HCT116 (cell line): ENCODE measurements at places on chromosomes 4 and X. TPM values are rescaled to one million over a fixed set of nuclear protein-coding genes. Genes with fewer than 3 reads are reported as not detected.

CSAG3 gene
- total RNA-seq: 44.1 TPM

CENPI gene
- 15.3 TPM for total RNA-seq

POU3F4 gene
- total RNA-seq: not detected

ZNF157 gene
- total RNA-seq: not detected

RHOXF2B gene
- total RNA-seq: not detected

PHKA2 gene
- total RNA-seq: 23.8 TPM

PCDH19 gene
- 0.32 TPM for total RNA-seq

DDIT4L gene
- total RNA-seq: 7.0 TPM

TNIP3 gene
- total RNA-seq: not detected

SLC6A14 gene
- total RNA-seq: 0.05 TPM

ADGRL3 gene
- total RNA-seq: not detected

FGFR3 gene
- total RNA-seq: 31.7 TPM

ZNF711 gene
- 6.1 TPM for total RNA-seq

CLDN34 gene
- not detected for total RNA-seq

HHIP gene
- total RNA-seq: not detected

PDE5A gene
- 5.0 TPM for total RNA-seq

RIPPLY1 gene
- 0.27 TPM for total RNA-seq

MAGEA6 gene
- total RNA-seq: 0.57 TPM

GASK1B gene
- 1.3 TPM for total RNA-seq

CSN1S1 gene
- not detected for total RNA-seq

DCX gene
- not detected for total RNA-seq

STK32B gene
- not detected for total RNA-seq

SSX4B gene
- total RNA-seq: not detected

ELF2 gene
- total RNA-seq: 28.2 TPM

WDFY3 gene
- 39.9 TPM for total RNA-seq

RASGEF1B gene
- 0.25 TPM for total RNA-seq

GYPE gene
- total RNA-seq: not detected

GRPR gene
- total RNA-seq: 0.15 TPM

DUX4 gene
- not detected for total RNA-seq

TCEAL7 gene
- 0.20 TPM for total RNA-seq

HTR2C gene
- not detected for total RNA-seq

KIAA1210 gene
- total RNA-seq: not detected

PGAM4 gene
- total RNA-seq: not detected

SUPT20HL1 gene
- not detected for total RNA-seq

PTCHD1 gene
- total RNA-seq: not detected

FSTL5 gene
- total RNA-seq: not detected

TEX13C gene
- not detected for total RNA-seq

TMEM31 gene
- not detected for total RNA-seq

SYTL4 gene
- total RNA-seq: 8.8 TPM

DLG3 gene
- total RNA-seq: 48.4 TPM

RHOH gene
- 0.74 TPM for total RNA-seq

HSD17B10 gene
- total RNA-seq: 94.4 TPM

GRIA3 gene
- not detected for total RNA-seq

GSX2 gene
- not detected for total RNA-seq

CNKSR2 gene
- not detected for total RNA-seq

NAA11 gene
- not detected for total RNA-seq

SATL1 gene
- not detected for total RNA-seq

MEPE gene
- not detected for total RNA-seq

IL15 gene
- total RNA-seq: 1.2 TPM

SLC35A2 gene
- total RNA-seq: 35.0 TPM

APLN gene
- total RNA-seq: 0.22 TPM

CSAG2 gene
- not detected for total RNA-seq

CXCL3 gene
- total RNA-seq: 1.9 TPM

RPGR gene
- 10.4 TPM for total RNA-seq
